Cardiac muscle cell (in vitro differentiated cells and primary cell): ENCODE measurements at places on chromosomes 4 and X. TPM values are rescaled to one million over a fixed set of nuclear protein-coding genes. Genes with fewer than 3 reads are reported as not detected.

The NPNT gene
- total RNA-seq: 22.0 and 33.4 TPM in 2 replicates

The MAGEA2B gene
- not detected in 2 replicates for total RNA-seq

The GLRA3 gene
- not detected in 2 replicates for total RNA-seq

The GUCY1A1 gene
- total RNA-seq: 123 TPM in 2 replicates

The ANK2 gene
- total RNA-seq: 148 and 190 TPM in 2 replicates

The ART3 gene
- 2.0 and 3.2 TPM in 2 replicates for total RNA-seq

The ATG4A gene
- total RNA-seq: 13.0 and 17.8 TPM in 2 replicates

The ACOT9 gene
- total RNA-seq: 20.2 and 22.2 TPM in 2 replicates

The PDZD4 gene
- total RNA-seq: 5.4 and 5.8 TPM in 2 replicates

The CD40LG gene
- not detected in 2 replicates for total RNA-seq

The APLN gene
- total RNA-seq: 0.45 and 0.88 TPM in 2 replicates

The ADRA2C gene
- total RNA-seq: 8.5 and 11.4 TPM in 2 replicates

The HS3ST1 gene
- total RNA-seq: 0.09 and 0.35 TPM in 2 replicates

The PCSK1N gene
- 7.1 and 8.5 TPM in 2 replicates for total RNA-seq

- peak; percentile 79 for DNase-seq
Observed at GRCh38 chr4:80202190-80202711, 4.9 kb downstream of the PRDM8 start.

- no peak for DNase-seq
Observed at GRCh38 chr4:16713271-16713670, 185.2 kb downstream of the LDB2 start.

GRCh38 chr4:74197080-74197479 is 39.2 kb downstream of the MTHFD2L start:
- DNase-seq: no peak

DNA sequence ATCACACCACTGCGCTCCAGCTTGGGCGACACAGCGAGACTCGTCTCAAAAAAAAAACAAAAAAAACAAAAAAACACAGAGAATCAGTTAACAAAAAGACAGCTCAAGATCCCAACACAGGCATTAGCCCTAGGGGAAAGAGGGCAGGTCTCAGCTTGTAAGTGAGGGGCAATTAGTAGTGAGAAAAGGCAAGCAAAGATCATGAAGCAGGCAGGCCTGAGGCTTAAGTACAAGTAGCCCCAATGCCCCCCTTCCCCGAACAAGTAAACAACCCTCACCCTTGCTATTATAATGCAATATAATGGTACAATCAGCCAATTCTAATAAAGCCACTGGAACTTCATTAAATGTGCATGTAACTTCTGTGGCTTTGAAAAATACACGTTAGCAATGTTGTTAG is 17.0 kb downstream of the ADGRA3 start:
- DNase-seq: no peak

- no peak for DNase-seq
Observed at GRCh38 chr4:797066-797465, 28.9 kb downstream of the CPLX1 start.

DNA sequence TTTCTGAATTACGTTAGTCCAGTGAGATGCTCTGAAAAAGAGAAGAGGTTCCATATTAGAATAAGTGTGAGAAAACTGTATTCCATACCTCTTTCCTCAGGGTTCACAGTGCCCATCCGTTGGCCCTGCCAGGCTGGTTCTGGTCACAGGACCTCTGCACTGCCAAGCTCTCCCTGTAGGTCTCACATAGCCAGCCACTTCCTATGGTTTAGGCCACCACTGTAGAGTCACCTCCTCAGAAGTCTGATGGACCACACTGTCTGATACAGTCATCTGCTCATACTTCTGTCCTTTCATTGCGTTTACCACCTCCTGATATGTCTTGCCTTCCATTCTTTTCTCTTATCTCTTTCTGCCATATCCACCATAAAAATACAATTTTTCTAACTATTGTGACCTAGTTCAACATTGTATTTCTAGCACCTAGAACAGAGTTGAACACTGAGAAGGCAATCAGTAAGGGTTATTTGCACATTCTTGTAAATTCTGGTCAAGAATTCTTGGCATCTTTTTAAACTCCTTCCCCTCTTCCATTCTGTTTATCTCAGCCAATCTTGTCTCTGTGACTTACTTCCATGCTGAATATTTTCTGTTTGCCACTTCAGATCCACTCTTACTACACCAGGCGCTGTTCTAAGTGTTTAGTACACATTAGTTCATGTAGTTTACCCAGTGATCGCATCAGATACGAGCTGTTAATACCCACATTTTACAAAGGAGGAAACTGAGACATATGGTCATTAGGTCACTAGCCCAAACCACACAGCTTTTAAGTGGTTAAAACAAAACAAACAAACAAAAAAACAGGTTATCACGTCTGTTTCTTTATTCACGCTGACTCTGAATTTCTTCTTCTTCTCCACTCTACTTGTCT is 125.6 kb downstream of the CBR4 start:
- DNase-seq: no peak

GRCh38 chr4:4782969-4783368 is 76.5 kb upstream of the MSX1 start:
- no peak for DNase-seq

- peak; percentile 39 for DNase-seq
Observed at GRCh38 chrX:101287402-101287801, 3.7 kb downstream of the TAF7L start.

- DNase-seq: no peak
Observed at GRCh38 chr4:87015416-87015815, 80.6 kb downstream of the AFF1 start.

GRCh38 chr4:6461301-6462165 is 10.9 kb downstream of the PPP2R2C start:
- DNase-seq: no peak

DNA sequence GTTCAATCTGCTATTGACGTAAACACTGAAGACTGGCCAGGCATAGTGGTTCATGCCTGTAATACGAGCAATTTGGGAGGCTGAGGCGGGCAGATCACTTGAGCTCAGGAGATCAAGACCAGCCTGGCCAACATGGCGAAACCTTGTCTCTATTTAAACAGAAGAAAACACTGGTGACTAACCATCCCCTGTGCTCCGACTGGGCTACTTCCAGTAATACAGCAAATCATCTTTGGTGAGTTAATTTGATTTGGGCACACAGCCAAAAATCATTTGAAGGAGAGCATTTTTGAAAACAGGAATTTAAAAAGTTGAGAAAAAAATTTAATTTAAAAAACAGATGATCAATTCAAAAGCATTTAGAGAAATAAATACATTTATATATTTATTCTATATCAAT is 52.0 kb downstream of the SEC24D start:
- peak; percentile 56 for DNase-seq

DNA sequence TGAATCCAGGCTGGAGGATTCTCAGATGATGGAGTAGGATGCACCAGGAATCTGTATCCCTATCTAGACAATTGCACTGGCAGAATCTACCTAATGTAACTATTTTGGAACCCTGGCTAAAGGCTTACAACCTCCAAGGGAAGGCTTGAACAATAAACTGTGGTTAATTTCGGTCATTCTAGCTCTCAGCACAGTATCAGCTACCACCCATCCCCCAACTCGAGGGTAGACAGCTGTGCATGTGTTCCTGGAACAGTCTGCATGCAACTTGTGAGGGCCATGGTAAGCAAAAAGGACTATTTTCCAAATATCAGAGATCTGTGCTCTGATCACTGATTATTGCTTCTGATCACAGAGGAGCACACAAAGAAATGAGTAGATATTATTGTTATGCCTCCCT is 34.0 kb downstream of the ELF2 start:
- DNase-seq: no peak

GRCh38 chr4:4423706-4424498 is 37.0 kb downstream of the NSG1 start:
- DNase-seq: no peak

DNA sequence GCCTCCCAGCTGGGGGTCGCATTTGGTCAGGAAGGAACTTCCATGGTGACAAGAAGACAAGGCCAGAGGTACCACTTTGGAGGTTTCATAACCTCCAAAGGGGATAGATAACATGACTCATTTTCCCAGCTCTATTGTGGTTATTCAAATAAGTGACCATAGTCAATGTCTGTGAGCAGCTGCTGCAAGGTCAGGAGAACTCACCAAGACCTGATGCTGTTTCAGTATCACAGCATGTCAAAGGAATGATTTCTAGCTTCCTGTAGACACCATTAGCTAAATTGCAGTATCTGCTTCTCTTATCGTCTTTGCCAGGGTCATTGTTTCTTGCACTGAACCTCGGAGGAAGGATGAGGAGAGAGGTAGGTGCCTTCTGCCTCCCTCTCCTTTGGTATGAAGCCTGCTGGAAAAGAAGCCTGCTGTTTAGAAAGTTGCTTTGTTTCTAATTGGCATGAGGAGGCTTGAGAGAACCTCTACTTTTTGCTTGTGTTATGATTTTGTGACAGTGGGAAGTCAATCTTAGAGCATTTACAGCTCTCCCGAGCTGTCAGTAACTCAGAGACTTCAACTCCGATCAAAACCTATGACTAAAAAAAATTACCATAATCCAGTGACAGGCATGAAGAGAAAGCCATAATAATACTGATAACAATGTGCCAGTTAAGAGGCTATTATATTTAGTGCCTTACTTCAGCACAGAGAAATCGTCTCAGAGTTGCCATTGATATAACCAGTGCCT is 38.0 kb upstream of the GATB start:
- DNase-seq: no peak

- DNase-seq: peak; percentile 50
Observed at GRCh38 chrX:9339603-9340491, 125.0 kb upstream of the TBL1X start.
